ENCODE measurements at places on chromosomes 6 and 20. TPM values are rescaled to one million over a fixed set of nuclear protein-coding genes. Genes with fewer than 3 reads are reported as not detected.

DNA sequence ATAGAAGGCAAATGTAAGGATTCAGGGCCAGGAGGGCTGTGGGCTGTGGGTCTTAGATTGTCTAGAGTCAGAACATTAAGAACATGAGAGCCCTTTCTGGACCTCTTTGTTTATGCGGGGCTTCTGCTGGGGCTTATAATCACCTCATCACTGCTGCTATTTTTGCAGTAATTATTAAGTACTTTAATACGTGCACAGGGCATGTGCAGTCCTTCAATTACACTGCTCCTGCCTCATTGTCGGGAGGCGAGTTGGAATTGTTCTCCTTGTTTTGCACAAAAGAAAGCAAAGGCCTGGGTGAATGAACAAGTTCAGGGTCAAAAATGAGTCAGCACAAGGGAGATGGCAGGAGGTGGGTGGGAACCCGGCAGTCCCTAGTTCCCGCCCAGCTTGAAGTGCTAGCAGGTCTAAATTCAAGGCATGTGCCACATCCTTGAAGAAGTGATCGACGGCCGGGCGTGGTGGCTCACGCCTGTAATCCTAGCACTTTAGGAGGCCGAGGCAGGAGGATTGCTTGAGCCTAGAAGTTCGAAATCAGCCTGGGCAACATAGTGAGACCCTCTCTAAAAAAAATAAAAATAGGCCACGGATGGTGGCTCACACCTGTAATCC, 34.4 kb upstream of the PTPN1 start:
- DNase-seq, result no peak

GRCh38 chr6:165969184-165969583, 198.5 kb downstream of the TBXT start:
- DNase-seq, result no peak

DNA sequence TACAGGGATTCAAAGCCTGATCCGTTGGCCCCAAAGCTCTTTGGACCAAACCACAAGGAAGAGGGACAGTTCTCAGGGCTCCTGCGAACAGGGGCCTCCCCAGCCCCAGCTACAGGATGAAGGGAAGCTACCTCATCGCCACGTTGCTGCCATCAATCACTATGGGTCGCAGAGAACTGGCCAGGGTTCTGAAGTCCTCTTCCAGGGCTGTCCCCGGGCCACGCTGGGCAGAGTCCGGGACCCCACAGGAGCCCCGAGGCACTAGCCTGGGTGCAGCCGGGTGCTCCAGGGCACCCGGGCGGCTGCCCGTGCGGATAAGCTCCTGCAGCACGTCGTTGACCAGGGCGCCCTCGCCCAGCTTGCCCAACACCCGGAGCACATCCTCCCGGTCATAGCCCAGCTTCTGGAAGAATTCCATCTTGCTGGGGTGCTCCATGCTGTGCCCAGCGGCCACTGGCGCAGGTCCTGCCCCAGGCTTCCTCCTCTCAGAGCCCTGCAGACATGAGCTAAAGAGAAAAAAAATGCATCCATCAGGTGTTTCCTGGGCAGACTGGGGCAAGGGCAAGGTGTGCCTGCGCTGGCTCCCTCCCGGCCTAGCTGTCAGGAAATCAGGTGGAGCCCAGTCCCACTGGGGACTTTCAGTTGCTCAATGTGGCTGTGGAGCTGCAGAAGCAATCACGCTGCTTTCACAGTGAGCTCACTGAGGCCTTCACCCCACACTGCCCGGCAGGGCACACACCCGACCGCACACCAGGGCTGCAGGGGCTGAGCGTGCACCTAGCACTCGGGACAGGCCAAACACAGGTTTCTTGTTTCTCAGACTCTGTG, 10.5 kb downstream of the ZC3H12D start:
- DNase-seq, result no peak

- DNase-seq, result no peak
These were observed 76.6 kb upstream of the QKI start for GRCh38 chr6:163337958-163338357.

GRCh38 chr6:167506443-167507301, 181.8 kb downstream of the TTLL2 start:
- no peak for DNase-seq

- no peak for DNase-seq
These were observed 5.3 kb upstream of the TTPAL start for GRCh38 chr20:44470327-44470726.

- no peak for DNase-seq
These were observed 97.7 kb upstream of the VGLL2 start for GRCh38 chr6:117167520-117168271.

Gene HAO1
- total RNA-seq, result not detected

Gene SNX3
- 72.5 TPM for total RNA-seq
